ENCODE measurements at places on chromosomes 3 and 15.

DNA sequence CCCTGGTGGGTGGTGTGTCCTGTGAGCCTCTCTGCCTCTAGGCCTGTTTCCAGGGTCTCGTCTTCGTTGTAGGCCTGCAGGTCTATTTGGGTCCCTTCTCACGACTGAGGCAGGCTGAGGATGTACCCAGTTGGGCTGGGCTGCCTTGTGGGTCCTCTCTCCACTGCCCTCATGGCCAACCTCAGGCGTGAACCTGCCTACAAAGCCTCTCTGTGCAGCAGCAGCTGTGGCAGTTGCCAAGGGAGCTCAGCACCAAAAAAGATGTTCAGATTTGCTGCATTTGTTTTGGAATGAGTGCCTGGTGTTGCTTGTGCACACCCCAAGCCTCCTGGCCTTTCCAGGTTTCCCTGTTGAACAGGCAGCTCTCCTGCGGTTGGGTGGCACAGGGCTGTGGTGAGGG, 13.4 kb downstream of the KLF13 start:
- DNase-seq = no peak

DNA sequence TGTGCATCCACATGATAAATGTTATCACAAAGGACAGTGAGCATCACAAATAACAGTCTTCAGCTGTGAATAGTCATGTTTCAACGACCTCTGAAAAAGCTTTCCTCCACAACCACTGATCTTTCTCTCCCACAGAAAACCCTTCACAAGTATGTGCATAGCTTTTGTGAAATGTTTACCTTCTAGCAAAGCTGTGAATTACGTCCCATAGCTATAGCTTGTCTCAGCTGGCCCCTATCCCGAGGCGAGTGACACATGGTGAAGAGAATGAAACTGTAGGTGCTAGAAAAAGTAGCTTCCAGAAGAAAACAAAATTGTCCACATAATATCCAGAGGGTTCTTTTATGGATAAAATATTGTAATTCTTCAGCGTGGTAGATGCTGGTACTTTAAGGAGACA, 182.0 kb downstream of the FGF12 start:
- DNase-seq = no peak

DNA sequence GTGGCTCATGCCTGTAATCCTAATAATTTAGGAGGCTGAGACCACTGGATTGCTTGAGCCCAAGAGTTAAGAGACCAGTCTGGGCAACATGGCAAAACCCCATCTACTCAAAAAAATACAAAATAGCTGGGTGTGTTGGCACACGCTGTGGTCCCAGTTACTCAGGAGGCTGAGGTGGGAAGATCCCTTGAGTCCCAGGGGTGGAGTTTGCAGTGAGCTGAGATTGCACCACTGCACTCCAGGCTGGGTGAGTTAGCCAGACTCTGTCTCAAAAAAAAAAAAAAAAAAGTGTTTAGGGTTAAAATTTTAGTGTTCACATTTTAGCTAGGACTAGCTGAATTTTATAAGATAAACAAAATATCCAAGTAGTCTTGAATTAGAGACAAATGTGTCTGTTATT, 1340.1 kb upstream of the EPHA6 start:
- DNase-seq = no peak

- DNase-seq = no peak
Observed at GRCh38 chr3:138457863-138458735, 23.7 kb downstream of the ESYT3 start.

GRCh38 chr3:69226071-69226470, 103.7 kb upstream of the LMOD3 start:
- DNase-seq = no peak

DNA sequence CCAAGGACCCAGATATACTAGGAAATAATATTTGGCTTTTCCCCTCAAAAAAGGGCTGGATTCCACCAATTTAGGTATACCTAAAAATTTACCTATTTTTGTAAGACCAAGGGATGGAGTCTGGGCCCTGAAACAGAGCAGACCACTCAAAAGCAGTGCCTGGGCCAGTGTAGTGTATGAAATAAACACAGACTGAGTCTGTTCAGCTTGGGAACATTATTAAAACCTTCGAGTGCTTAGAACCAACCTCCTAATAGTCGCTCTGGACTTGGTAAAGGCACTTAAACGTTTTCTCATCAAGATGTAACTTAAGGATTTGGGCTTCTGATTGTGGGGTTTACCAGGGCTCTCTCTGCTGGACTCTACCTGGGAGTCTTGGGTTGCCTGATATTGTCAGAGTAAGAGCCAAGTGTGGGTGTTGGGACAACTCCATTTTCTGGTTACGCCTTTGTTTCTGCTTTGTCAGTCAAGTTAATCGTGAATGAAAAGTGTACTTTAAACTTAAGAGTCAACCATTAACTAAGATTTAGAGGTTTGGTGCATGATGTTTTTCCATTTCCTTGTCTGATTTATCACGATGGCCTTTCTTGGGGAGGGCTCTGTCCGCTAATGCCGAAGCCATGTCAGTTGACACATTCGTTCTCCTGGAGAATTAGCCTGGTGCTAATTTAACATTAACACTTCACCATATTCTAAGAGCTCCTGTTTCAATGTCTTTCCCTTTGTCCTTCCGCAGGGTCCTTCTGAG, 221.0 kb upstream of the TPM1 start:
- DNase-seq = no peak

- DNase-seq = no peak
Observed at GRCh38 chr3:152434142-152434541, 165.4 kb downstream of the MBNL1 start.

GRCh38 chr3:27758083-27758482, 36.0 kb upstream of the EOMES start:
- no peak for DNase-seq

DNA sequence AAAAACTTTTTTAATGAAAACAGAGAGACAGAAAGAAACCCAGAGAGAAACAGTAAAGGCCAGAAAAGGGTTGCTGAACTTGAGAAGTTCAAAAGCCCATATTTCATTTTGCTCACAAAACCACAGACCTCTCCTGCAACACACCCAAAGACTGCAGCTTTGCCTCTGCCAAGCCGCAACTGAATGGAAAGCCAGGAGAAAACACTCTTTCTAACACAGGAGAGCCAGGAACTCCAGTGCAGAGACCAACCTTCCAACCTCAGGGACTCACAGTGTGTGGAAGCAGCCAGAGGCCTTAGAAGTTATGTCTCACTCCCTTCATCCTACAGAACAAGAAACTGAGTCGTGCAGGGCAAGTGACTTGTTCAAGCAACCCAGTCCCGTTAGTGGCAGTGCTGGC, 163.1 kb upstream of the HES1 start:
- DNase-seq = no peak

DNA sequence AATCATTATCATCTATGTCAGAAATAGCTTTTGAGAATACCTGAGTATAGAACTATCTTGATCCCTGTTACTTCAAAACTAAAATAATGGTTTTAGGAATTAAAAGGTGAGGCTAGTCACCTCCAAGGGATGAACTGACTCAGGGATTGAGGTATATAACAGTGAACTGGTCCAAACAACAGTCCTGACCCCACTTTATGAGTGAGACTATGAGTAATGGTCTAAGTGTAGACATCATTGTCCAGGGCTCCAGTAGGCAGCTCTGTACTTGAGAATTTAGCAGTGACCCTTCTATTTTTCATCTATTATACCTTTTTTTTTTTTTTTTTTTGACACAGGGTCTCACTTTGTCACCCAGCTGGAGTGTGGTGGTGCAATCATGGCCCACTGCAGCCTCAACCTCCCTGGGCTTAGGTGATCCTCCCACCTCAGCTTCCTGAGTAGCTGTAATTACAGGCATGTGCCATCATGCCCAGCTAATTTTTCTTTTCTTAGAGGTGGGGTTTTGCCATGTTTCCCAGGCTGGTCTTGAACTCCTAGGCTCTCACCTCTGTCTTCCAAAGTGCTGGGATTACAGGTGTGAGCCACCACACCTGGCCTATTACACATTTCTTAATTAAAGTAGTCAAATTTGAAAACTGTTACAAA, 36.3 kb downstream of the MLH1 start:
- DNase-seq = no peak

DNA sequence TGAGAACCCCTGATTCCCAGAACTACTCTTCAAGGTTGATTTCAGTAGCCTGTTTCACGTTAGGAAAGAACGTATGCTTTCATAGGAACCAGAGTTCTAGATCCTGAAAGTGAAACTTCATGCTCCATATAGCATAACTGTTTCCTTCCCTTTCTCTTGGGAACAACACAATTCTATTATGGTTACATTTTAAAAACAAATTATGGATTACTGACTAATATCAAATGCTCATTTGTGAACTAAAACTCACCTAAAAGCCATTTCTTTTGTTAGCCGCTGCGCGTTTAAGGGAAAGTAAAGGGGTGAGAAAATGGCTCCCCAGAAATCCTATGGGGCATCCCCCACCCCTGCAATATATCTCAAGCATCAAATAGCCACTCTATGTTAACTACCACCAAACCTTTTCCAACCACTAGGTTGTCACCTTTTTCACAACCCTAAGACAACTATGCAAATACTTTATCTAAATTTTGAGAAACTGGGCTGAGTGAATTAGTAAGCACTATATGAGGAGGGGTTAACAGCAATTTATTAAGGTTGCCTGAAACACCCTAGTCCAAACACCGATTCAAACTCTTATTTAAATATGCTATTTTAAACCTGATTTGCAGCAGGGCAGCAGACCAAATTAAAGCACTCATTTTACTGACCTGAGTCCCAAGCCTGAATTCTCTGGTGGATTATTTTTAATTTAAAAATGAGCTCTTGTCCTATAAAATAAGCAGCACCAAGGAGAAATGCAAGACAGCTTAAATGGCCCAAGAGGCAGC, 2.4 kb downstream of the SIAH2 start:
- DNase-seq = no peak

DNA sequence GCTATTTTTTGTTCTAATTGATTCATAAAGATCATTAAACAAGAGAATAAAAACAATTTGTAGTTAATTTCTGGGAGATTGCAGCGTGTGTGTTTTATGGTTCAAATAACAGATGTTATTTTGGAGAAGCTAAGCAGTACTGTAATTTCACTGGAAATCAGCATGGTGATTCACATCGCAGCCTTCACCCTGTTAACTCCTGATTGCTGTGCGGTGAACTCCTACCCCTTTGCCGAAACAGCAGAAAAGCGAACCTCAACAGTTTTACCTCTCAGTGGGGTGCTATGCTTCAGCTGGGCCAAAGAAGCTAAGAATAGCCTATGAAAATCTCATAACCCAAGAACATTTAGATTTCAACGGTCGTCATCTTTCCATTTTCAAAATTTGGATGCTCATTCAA, 441.5 kb upstream of the RARB start:
- DNase-seq = no peak

GRCh38 chr3:105876780-105877327, 8.0 kb upstream of the CBLB start:
- DNase-seq = no peak

GRCh38 chr3:31448035-31448881, 84.5 kb upstream of the STT3B start:
- no peak for DNase-seq

GRCh38 chr3:73603762-73604171, 21.0 kb downstream of the PDZRN3 start:
- DNase-seq = no peak
